CMK (cell line): ENCODE measurements at places on chromosomes 6 and 20.

DNA sequence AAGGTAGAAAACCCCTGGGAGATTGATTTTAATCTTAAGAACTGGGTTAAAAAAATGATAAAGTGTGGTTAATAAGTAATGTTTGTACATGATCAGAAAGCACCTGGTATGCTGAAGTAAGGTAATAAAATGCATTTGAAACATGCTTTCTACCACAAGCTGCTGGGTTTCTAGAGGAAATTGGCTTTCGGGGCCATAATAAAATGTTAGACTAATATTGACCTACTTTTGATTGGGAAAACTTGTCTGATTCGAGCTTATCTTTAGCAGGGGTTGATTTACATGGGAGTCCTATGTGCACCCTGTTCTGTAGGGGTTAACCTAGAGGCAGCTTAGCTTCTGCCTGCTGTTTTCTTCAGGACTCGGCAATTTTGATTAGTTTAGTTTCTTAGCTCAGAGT lies 50.5 kb downstream of the CRYBG1 start:
- no peak for DNase-seq

GRCh38 chr6:40804905-40805304 lies 217.7 kb upstream of the LRFN2 start:
- DNase-seq, result no peak

GRCh38 chr6:8017705-8018104 lies 46.5 kb downstream of the BLOC1S5 start:
- no peak for DNase-seq

GRCh38 chr6:30689022-30689865 lies 1.5 kb downstream of the NRM start:
- no peak for DNase-seq

- no peak for DNase-seq
Measured at GRCh38 chr20:52331655-52332054, 140.1 kb upstream of the ZFP64 start.

DNA sequence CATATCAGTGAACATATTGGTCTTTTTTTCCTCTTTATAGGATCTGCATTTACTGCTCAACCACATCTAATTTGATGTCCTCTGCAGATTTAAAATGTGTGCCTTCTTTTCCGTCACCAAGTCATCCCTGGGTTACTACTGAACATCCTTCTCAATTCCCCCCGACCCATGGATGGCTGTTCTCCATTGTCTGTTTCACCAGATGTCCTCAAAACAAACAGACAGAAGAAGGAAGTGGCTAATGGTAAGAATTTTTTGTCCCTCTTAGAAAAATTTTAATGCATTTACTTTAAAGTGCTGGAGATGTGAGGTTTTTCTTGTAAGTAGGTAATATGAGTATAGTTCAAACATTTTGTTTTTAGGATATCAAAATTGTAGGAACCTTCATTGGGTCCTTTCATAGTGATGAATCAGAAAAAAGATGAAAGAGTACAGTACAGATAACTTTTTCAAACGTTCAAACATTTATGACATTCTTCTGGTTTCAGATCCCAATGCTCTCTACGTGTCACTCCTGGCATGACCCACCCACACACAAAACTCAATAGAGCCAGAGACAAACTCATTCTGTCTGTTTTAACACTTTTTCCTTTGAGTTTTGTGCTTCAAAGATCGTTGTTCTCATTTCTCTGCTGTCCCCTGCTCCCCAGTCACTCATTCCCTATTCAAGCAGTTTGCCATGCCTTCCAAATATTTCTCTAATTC lies 276.4 kb downstream of the PRL start:
- DNase-seq, result no peak

GRCh38 chr20:3239026-3239866 lies at the start of gene SLC4A11:
SLC4A11 (minus strand) TSS chr20:3239190; CDS start chr20:3239137, 53 bp downstream.
- no peak for DNase-seq

DNA sequence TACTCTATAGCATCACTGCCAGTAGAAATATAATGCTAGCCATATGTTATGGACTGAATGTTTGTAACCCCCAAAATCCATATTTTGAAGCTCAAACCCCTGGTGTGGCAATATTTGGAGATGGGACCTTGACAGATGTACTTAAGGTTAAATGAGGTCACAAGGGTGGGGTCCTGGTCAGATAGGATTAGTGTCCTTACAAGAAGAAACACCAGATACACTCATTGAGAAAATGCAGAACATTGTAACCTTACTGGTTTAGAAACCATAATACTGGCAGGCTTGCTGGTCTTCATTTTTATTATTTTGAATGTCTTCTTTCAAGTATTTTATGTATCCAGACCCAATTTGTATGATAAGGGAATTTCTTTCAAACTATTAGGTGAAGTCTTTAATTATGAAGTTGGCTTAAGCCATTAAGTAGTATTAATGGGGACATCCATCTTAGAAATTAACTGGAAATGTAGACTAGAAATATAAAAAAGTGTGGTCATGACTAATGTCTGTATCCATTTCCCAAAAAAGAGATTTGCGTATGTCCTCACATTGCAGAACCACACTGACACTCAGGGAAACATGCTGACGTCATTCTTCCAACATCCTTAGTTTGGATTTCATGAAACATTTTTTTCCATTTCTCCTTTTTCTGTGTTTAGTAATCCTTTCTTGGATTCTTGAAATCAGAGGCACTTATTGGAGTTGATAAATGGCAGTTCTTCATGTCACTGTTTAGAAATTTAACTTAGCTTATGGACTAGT lies 32.4 kb downstream of the SLC16A10 start:
- DNase-seq, result no peak

- DNase-seq, result no peak
Measured at GRCh38 chr6:29524444-29525310, 34.9 kb downstream of the UBD start.

DNA sequence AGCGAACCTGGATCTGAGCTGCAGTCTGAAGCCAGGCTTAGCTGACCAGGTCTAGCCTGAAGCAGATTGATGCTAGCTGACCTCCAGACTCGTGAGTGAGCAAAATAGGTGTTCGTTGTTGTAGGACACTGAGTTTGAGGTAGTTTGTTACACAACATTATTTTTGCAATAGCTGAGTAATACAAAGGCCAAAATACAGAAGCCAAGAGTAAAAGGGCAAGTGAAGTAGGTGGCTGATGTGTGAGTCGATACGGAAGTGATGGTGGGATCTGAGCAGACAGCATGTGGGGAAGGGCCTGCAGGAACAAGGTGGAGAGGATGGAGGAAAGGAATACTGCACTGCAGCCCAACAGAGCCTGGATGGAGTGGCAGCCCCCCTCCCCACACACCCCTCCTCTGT lies 8.5 kb upstream of the SPATS1 start:
- DNase-seq, result no peak

- DNase-seq, result no peak
Measured at GRCh38 chr6:148760568-148761526, 14.0 kb downstream of the UST start.

DNA sequence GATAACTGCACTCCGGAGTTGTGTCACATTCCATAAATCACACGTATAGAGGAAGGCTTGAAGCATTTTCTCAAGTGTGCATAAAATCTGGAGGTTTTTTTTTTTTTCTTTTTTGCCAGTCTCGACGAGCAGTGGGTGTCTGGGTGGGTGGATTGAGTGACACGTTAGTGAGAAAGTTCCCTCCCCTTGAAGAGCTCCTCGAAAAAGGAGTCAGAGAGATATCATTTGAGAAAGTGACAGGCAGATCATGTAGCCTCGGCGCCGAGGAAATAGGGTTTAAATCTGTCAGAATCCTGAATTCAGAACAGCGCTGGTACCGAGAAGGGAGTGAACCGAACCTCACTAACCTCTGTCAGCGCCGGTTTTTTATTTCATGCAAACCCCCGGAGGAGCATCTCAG lies 269.5 kb upstream of the ARID1B start:
- DNase-seq, result no peak

DNA sequence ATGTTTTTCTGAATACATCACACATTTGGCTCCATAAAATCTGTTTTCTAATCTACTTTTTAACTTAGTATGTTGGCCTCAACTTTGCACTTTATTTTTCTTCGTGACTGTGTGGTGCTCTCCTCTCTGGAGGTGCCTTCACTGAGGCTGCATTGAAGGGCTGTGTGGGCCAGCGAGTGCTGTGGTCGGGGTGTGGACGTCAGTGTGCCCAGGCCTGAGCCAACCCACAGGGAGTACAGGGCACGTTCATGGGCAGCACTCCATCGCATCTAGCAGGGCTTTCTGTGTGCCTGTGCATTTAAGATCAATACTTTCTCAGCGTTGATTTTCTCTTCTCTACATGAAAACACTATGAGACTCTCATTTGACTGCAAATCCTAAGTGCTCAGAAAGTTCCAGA lies 37.8 kb downstream of the DACT2 start:
- DNase-seq, result no peak

- DNase-seq, result no peak
Measured at GRCh38 chr20:6180531-6180930, 57.7 kb upstream of the FERMT1 start.

DNA sequence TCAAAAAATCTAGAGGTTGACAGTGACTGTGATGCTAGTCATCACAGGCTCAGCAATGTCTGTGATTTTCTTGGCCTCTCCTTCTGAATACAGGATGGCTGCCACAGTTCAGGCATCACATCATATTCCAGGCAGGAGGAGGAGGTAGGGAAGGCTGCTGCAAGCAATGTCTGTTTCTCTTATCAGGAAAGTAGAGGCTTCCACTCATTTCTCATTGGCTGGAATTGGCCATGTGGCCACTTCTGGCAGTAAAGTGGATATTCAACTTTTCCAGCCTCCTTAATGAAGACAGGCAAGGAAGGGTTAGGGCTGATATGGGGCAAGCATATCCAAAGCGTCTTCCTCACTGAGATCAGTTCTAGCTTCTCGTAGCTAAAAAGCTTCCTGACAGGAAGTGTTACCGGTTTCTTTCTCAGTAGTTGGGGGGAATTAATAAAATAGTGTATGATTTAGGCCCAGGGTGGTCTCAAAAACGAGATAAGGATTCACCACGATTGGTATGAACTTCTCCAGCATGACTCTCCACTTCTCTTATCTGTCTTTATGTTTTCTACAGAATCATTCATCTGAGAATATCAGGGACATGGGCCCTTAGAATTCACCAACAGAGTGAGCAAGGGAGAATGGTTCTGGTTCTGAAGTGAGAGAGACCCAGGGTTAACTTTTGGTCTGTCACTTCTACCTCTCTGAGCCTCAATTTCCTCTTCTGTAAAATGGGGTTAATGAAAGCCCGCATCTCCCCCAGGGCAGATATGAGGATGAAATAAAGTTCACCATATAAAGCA lies 32.7 kb upstream of the PSMF1 start:
- DNase-seq, result no peak

- DNase-seq, result no peak
Measured at GRCh38 chr6:144360401-144360800, 75.3 kb downstream of the UTRN start.

GRCh38 chr6:132971676-132972075 lies 157.3 kb downstream of the RPS12 start:
- DNase-seq, result no peak

DNA sequence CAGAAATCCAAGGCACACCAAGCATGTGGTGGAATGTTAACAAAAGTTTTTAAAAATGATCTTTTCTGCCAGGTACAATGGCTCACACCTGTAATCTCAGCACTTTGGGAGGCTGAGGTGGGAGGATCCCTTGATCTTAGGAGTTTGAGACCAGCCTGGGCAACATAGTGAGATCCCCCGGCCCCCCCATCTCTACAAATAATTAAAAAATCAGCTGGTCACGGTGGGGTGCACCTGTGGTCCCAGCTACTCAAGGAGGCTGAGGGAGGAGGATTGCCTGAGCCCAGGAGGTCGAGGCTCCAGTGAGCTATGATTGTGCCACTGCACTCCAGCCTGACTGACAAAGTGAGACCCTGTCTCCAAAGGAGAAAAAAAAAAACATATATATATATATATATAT lies 8.0 kb downstream of the RIPK1 start:
- no peak for DNase-seq

DNA sequence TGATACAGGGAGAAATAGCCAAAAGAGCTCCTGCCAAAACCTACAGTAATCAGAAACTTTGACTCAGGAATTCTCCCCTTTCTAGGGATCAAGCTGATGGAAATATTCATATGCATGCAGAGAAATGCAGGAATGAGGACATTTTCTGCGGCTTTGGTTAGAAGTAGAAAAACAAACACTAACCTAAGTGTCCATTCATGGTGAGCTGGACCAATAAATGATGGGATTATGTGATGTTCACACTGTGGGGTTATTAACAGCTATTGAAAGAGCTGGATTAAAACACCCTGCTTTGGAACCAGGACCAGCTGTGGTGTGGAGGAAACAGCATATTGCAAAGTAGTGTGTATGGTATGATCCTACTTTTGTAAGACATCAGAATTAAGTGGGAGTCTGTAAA lies 143.1 kb downstream of the SYCP2 start:
- DNase-seq, result no peak
